Posterior vena cava (tissue), 2 donors: ENCODE measurements at places on chromosomes 7 and 10. TPM values are rescaled to one million over a fixed set of nuclear protein-coding genes. Genes with fewer than 3 reads are reported as not detected.

GRCh38 chr7:150964593-150965111 lies 13.5 kb downstream of the KCNH2 start:
- no peak for DNase-seq

Gene TCERG1L
- total RNA-seq, result not detected

DNA sequence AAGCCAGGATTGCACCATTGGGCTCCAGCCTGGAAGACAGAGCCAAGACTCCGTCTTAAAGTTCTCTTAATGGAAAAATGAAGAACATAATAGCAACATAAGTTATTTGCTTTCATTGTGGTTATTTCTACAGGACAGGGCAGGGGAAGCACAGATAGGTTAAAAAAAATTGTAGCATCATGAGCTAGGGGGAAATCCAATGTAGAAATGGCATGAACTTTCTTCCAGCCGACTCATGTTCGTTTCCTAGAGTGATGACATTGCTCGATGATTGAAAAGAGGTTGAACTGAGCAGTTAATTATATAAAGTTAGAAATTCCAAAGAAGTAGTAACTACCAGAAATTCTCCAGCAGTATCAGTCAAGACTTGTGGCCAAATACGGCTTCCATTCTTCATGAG lies 64.9 kb downstream of the DAGLB start:
- DNase-seq, result no peak

DNA sequence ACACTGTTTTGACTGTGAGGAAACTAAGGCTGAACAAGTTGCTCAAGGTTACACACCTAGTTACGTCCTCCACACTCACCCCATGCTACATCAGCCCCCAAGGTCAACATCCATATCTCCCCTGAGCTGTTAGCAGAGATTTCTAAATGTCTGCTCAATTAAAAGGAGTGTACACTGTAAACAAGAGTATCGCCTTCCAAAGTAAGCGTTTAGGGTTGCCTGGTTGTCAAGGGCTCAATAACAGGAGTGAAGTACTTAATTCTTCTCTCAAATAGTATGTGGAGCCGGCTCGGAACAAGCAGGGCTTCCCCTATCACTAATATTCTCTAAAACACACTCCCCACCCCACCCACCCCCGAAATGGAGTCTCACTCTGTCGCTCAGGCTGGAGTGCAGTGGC lies 412.8 kb upstream of the GALNT17 start:
- no peak for DNase-seq

Gene CNNM1
- 0.19 TPM for total RNA-seq

DNA sequence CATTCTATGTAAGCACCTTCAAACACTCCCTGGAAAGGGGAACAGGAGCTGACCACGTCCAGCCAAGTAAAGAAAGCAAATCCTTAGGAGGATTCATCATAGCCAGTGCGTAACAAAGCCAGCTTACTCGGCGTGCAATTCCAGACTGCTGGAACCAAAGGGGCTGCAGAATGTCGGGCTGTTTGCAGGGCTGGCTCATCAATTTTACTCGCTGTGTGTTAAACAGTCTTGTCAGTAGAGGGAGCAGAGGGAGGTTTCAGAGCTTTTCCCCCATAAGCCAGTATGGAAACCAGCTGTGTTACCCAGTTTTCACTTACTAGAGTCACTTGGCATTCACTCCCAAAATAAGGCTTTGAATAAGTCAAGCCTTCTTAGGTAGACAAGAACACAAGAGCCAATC lies 127.1 kb downstream of the KMT2E start:
- DNase-seq, result no peak

DNA sequence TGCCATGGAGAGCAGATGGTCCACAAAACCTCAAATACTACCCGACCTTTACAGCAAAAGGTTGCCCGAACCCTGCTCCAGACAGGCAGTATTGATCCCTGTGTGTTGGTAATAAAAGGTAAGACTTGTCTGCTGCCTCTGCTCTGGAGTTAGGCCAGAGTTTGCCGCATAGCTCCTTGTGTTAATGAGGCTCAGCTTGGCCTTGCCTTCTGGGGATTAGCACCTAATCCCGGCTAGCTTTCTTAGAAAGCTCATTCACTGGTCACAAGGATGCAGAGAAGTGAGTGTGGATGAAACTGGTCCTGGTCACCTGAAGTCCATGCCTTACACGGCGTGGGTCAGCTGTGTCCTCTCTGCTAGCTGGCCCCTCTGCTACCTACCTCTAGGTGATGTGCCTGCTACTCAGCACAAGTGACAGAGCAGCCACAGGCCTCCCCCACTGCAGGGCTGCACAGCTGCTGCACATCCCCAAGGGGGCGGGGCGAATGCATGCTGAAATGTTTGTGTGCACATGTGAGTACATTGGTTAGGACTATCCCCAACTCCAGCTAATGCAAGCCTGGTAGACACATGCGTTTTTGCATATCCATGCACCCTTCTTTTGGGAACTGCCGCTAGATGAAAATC lies 31.7 kb upstream of the SYPL1 start:
- DNase-seq, result no peak
